ENCODE measurements at places on chromosomes 1 and 21.

DNA sequence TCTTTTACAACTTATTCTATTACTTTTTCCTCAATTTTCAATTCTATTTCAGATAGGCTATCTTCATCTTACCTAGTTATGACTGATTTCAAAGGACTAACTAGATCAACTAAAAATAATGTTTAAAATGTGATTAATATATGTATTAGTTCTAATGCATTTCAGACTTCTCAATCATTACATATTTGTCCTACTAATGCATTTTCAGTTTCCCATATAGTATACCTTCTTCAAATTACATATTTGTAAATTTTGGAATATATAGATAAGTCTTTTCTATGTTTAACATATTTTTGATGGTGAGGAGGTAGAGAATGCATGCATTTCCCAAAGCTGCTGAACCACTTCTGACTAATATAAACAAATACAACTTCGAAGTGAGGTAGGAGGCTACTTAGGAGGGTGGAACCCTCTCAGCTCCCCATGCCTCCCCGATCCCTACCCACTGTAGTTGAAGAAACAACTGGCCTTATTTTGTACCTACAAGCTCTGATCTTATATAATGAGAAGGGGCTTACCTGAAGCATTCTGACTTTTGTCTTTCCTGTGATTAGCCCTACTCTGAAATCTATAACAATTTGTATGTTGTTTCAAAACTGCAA, 1.7 kb downstream of the TRMT1L start:
- DNase-seq = no peak

DNA sequence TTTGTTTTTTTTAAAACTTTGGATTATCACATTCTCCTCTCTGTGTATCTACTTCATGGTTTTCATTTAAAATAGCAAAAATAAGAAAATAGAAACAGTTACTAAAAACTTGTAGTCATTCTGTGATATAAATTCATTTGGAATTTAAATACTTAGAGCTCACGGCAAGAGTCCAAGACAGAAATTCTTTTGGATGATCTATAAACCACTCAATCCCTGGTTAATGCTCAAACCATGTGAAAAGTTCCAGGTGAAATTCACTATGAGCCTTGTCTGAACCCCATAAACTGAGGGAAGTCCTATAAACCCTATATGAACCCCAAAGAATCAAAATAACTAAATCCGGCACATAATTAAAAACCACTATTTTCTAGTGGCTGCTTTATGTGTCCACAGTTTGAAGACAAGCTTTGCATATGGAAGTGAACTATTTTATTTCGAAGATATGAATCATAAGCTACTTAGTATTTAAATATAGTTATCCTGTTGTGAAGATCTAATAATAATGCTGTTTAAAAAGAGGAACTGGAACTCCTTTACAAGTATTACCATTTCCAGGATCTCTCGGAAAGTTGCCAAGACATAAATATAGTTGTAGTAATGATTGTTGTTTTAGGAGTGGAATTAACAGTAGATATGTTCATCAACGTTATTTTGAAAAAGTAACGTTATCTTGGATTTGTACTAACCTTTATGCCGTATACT, 163.5 kb downstream of the NFIA start:
- no peak for DNase-seq

DNA sequence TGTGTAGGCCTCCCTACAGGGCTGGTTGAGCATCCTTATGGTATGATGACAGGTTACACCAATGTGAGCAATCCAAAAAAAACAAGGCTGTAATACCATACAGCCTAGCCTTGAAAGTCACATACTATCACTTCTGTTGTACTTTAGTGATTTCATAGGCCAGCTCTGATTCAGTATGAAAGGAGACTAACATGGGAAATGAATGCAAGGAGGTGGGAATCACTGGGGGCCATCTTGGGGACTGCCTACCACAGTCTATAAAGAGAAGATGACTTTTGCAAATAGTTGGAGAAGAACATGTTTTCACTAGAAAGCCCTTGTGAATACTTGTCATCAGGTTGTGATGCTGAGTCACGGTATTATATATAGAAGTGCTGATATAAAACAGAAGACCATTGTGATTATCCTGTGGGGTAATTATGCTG, 270.7 kb downstream of the S1PR1 start:
- no peak for DNase-seq

- DNase-seq = no peak
Measured at GRCh38 chr1:87744763-87745162, 416.1 kb downstream of the LMO4 start.

GRCh38 chr1:210072129-210072528, 134.1 kb downstream of the SYT14 start:
- no peak for DNase-seq

DNA sequence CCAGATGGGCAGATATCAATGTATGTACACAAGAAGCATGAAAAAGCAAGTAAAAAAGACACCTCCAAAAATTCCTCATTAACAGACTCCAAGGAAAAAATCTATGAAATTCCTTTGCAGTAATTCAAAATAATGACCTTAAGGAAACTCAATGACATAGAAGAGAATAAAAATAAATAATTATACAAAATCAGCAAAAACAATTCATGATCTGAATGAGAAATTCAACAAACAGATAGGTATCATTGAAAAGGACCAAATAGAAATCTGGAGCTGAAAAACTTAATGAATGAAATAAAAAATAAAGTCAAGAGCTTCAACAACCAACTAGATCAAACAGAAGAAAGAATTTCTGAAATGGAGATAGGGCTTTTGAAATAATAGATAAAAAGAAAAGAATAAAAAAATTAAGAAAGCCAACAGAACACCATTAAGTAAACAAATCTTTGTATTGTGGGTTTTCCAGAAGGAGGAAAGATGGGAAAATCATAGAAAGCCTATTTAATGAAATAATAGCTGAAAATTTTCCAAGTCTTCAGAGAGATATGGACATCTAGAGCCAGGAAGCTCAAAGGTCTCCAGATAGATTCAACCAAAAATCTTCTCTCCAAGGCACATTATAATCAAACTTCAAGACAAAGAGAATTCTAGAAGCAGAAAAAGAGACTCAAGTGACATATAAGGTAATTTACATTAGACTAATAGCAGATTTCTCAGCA, 52.0 kb upstream of the KCNK1 start:
- no peak for DNase-seq

DNA sequence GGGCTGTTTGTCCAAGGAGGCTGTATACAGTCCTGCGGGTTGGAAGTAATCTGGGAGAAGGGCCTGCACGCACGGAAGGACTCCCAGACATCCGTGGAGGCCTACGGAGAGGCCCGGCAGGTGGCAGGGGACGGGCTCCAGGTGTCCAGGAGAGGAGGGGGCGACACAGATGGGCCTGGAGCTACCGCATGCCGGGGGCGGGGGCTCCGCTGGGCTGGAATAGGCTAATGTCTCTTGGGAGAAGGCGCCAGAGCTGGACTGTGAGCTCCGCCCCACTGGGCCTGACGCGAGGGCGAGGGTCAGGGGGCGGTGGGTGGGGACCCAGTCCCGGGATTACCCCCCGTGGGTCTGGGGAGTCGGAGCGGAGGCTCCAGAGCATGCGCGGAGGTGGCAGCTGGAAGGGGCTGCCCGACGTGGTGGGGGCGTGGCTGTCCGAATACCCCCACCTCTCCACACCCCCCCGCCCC, 659 bp downstream of the AGO1 start:
- no peak for DNase-seq

GRCh38 chr1:110119843-110120242, 7.6 kb downstream of the UBL4B start:
- no peak for DNase-seq

GRCh38 chr1:168280296-168280927, at the start of gene TBX19:
Gene TBX19 (plus strand): TSS chr1:168280877. CDS start chr1:168281091, 214 bp downstream.
- no peak for DNase-seq

GRCh38 chr1:111406321-111406768, 21.2 kb downstream of the OVGP1 start:
- DNase-seq = peak; percentile 29

All from stimulated activated naive CD4-positive, alpha-beta T cell (primary cell).